ENCODE measurements at places on chromosomes 12 and 14.

DNA sequence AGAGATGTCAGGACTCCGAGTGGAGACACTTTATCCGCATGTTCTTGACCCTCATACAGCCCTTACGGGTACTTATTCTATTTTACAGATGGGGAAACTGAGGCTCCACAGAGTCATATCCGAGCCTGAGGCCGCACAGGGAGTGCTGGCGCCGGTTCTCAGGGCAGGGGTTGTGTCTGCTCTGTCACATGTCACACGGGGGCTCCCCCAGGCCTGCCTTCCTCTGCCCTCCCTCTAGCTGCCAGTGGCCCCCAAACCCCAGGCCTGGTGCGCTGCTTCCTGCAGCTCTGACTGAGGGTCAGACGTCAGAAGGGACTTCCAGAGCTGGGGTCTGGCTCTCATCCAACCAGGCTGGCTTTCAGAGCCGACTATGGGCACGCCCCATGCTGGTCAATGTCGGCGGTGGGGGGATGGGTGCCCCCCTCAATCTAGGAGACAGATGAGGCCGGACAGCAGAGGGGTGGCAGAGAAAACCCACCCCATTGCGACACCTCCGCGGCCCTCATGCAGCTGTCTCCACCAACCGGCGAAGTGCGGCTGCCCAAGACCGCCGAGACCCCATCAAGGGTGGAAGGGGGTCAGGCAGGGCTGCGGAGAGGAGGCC, 811 bp upstream of the INF2 start:
- DNase-seq = no peak

DNA sequence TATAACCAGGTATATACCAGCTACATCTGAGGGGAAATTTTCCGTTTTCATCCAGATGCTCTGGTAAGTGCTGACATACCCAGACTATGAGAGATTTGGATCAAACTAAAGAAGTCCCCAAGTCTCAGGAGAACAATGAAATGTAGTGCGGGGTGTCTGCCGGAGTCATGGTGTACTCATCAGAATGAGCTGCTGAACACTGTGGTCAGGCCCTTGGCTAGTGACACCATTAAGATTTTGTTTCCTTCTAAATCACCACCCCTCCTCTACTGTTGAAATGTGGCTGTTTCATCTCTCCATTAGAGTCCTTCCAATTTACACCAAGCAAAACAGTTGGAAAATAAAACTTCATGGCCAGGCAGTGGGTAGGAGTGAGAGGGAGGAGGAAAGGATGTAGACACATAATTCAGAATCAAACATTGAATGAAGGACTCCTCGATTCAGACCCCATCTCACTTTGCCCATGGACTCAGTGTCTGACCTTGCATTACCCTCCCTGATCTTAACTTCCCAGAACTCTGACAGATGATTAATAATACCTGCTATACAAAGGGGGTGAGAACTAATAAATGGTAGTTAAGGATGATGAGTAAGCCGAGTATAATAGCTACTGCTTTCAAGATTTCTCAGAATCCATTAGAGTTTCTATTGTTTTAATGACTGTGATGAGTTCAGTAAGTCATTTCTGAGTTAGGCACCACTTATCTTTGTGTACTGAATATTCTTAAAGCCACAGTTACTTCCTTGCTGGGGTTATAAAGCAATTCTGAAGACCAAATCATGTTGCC, 127.4 kb downstream of the CRADD start:
- DNase-seq = no peak

DNA sequence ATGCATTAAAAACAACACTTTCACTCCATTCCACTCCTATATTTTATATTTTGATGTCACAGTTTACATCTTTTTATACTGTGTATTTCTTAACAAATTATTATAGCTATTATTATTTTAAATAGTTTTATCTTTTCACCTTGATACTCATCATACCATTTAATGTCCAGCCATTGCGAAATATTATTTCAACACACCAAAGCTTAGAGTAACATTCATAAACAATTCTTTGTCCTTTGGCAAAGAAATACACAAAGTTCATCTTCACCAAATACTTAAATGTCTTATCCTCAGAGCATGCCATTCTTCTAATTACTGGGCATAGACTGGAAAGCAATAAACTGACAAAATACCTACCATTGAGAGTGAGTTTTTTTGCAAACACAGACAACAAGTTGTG, 1963.4 kb upstream of the FLRT2 start:
- DNase-seq = no peak

- DNase-seq = no peak
Observed at GRCh38 chr12:26554332-26554731, 278.7 kb downstream of the ITPR2 start.

DNA sequence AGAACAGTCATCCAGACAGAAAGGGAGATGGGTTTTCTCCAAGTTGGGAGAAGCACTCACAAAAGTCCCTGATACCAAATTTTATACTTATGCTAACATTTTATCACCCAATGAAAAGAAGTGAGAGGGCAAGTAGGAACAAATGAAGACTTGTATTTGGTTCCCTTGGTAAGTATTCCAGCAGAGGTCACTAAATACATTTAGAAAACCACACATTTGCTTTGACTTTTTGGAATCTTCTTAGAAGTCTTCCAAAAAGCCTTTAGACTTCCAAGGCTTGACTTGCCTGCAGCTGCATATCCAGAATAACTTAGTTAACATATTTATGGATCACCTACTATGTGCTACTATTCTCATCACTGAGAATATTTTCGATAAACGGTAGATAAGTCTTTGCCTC, 3.1 kb upstream of the GYS2 start:
- no peak for DNase-seq

DNA sequence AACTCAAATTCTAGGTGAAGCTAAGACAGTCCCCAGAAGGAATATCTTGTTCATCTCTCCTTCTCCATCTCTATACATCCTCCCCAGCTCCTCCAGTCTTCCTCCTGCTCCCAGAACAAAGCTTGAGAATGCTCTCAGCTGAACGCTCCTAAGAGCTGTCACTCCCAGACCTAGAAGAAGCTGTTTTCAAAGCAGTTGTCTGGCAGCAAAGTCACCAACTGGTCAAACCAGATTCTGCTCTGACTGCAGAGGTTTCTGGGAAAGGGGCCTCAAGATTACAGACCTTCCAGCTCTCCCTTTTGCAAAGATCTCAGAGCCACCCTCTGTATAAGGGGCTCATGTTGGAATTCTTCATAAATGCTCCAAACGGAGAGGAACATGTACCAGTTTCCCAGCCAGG, 9.6 kb upstream of the HSPB8 start:
- DNase-seq = no peak

- no peak for DNase-seq
Observed at GRCh38 chr14:99609245-99610170, 5.5 kb upstream of the CCDC85C start.

DNA sequence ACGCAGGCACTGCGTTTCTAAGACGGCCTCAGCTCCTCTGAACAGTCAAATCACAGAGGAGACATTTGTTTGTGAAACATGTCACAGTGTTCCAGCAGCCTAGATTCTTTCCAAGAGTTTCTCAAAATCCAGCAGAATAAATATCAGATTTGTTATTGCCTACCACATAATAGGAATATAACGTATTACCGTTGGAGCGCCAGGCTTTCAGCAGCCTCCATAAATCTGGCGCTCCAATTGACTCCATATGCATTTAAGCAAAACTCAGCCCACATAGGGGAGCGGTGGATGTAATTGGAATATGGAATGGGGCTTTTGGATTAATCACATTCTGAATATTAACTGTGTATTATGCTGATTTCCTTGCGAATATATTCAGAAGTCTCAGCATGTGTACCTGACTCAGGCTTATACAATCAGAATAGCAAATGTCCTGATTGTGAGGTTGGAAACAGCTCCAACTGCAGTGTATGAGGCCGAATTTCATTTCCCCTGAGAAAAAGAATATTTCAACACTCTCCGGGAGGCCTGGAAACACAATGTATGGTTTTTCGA, 174.0 kb downstream of the ASCL4 start:
- no peak for DNase-seq

All from DMS 273 treated with DMSO at 0.1 percent for 48 hours (cell line).